ENCODE measurements at places on chromosomes 13 and 19.

DNA sequence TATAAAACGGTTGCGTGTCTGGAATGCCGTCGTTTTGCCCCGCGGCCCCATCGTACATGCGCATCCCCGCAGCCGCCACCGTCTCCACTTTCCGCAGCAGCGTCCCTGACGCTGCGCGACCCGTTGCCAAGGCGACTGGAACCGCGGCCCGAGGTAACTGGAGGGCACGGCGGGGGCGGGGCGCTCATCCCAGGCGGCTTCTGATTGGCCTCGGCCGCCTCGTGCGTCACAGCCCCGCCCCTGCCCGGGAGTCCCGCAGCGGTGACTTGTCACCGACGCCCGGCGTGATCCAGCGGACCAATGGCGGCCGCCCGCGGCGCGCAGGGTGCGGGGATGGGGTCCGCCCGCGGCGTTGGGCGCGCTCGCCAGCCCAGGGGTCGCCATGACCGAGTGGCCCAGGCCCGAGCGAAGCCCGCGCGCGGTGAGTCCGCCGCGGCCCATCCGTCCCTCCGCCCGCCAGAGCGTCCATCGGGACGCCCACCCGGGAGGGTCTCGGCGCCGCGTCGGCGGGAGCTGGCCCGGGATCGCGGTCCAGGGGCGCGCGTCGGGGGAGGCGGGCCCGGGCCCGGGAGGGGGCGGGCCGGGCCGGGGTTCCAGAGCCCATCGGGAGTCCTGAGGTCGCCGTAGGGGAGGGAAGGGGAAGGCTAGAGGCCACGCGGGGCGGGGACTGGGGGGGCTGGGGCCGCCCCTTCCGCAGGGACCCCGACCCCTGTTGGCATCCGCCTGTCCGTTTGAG, at the start of gene ZSCAN1:
Gene ZSCAN1, plus strand, starts transcription at position 285 of the 736 bp plus-strand sequence. CDS start 3,812 bp downstream, outside the sequence.
- peak; percentile 87 for DNase-seq

DNA sequence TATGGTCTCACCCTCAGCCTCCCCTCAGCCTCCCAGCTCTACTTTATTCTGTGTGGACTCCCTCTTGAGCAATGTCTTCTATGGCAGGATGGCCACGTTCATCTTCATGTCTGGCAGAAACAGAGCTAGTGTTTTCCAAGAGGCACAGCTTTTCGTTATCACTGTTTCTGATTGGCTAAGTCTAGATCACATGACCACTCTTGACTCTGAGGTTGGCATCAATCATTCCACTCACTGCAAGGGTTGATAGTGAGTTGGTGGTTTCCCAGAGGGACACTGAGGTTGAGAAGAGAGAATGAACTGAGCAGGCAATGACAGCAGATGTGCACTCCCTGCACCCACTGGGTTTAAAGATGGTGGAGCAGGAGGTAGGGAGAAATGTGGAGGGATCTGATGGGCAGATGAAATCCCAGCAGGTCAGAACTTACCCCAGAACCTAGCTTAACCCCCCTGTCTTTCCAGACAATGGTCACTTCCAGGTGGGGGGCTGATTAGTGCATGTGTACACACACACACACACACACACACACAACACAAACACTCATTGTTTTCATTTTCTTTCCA, 26.3 kb upstream of the UQCRFS1 start:
- no peak for DNase-seq

DNA sequence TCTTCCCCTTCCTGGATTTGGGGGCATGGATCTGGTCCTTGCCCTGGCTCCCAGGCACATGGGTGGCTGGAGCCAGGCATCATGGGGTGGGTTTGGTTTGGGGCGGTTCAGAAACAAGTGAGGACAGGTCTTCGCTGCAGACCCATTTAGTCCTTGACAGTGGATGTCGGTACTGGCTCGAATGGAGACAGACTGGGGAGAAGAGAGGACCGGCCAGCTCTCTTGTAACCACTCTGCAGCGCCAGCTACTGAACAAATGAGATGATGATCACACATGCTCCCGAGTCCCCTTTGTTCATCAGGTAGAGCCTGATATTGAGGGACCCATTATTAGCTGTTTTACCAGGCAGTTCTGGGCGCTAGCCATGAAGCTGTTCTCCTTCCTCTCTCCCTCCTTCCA, 64.5 kb downstream of the CHST8 start:
- no peak for DNase-seq

GRCh38 chr19:1650650-1651567, 1.5 kb downstream of the TCF3 start:
- DNase-seq = no peak

- no peak for DNase-seq
Measured at GRCh38 chr13:91200486-91200885, 147.0 kb upstream of the MIR17HG start.

DNA sequence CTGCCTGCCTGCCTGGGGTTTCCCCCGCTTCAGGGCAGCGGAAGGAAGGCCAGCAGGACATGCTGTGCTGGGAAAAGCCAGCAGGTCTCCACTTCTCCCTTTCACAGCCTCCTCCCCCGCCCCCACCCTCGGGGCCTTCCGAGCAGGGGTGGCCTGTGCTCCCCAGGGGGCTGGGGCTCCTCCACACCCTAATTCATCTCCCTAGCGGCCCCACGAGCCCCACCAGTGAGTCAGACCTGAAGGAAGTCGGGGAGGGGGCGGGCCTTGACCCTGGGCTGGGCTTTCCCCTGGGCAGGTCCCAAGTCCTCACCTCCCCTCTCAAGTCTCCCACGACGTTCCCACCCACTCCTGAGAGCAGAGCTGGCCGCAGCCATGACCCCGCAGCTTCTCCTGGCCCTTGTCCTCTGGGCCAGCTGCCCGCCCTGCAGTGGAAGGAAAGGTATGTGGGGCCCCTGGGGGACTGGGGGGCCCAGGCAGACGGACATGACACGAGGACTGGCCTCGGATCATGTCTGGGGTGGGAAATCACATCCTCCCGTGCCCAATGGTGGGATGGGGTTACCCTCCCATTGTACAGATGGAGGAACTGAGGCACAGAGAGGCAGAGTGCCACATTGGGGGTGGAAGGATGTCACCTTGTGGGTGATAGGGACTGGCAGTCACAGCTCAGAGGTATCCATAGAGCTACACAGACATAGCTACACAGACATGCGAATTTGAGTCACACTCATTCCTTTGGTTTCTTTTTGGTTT, at the start of gene EBI3:
Gene EBI3, plus strand, starts transcription at position 345 of the 753 bp plus-strand sequence. Its CDS starts 28 bp downstream, at position 373.
- no peak for DNase-seq

DNA sequence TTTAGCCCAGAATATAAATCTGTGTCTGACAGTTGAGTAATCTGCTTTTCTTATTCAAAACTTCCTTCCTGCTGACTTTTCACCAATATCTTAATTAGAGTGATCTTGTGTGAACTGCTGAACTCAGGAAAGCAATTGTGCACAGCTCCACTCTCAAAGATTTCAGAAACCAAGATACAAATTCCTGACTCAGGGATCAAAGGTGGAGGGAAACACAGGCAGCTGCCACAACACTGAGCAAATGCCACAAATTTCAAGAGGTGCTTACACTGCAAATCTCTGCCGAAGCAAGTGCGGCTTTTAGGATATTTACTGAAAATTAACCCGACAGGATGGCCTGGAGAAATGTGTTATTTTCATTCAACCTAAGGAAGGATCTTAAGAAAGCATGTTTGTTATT, 111.4 kb downstream of the STOML3 start:
- DNase-seq = no peak

DNA sequence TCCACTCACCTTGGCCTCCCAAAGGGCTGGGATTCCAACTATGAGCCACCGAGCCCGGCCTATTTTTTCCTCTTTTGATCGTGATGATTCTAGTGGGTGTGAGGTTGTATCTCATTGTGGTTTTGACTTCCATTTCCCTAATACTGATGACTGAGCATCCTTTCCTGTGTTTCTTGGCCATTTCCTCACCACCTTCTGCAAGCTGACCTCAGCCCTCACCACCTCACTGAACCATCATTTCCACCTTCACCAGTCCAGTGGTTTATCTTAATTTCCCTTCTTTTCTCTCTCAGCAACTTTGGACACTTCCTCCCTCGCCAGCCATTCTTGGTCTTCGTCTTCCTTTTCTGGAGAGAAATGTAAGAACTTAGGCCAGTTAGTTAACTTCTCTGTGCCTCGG, 13.0 kb upstream of the BICRA start:
- no peak for DNase-seq

- DNase-seq = no peak
Measured at GRCh38 chr13:76455960-76456359, 430.2 kb downstream of the KCTD12 start.

GRCh38 chr13:112107289-112107688, 40.3 kb downstream of the SOX1 start:
- no peak for DNase-seq

DNA sequence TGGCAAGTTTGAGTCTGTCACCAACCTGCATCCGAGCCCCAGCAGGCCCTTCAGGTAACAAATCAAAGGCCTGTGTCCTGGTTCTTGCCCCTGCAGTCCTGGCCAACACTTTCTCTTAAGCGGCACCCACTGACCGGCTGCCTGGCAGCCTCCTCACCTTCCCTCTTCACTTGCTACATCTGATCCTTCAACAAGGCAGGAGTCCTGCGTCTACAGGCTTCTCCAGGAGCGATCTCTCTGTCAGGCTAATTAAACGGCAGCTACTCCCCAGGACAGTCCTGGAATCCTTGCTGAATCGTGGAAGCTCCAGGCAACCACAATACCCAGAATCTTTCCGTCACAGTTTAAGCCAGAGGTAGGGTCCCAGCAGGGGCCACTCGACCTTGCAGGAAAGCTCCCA, 41.1 kb upstream of the GAS6 start:
- DNase-seq = peak; percentile 32

- no peak for DNase-seq
Measured at GRCh38 chr19:55461974-55462626, 658 bp upstream of the ISOC2 start.

DNA sequence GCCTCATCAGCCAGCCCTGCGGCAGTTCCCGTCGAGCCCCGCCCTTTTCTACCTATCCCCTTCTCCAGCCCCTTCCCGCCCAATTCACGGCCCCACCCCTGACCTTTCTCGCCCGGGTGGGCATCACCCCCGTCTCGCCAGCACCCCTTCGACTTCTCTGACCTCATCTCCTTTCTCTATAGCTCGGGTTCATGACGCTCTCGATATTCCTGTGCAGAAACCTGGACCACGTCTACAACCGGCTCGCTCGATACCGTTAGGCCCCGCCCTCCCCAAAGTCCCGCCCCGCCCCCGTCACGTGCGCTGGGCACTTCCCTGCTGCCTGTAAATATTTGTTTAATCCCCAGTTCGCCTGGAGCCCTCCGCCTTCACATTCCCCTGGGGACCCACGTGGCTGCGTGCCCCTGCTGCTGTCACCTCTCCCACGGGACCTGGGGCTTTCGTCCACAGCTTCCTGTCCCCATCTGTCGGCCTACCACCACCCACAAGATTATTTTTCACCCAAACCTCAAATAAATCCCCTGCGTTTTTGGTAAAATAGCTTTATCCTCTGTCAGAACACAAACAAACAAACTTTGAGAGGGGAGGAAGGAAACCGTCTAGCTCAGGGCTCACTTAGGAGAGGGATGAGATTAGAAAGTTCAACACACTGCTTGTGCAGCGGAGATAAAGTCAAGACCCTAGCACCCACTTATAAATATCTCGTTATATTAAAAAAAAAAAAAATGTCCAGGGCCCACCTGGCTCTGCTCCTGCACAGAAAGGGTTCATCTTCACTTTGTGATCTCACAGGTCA, 5.1 kb downstream of the CD37 start:
- no peak for DNase-seq

DNA sequence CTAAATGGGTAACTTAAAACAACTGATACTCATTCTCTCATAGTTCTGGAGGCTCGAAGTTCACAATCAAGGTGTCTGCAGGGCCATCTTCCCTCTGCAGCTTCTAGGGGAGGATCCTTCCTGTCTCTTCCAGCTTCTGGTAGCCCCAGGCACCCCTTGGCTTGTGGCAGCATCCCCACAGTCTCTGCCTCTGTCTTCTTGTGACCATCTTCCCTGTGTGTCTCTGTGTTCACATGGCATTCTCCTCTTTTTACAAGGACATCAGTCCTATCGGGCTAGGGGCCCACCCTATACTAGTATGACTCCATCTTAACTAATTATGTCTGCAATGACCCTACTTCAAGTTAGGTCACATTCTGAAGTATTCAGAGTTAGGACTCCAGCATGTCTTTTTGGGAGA, 73.5 kb downstream of the ANKRD10 start:
- DNase-seq = no peak

- no peak for DNase-seq
Measured at GRCh38 chr19:39422020-39422419, 9.6 kb downstream of the PLEKHG2 start.

GRCh38 chr13:78971355-78972025, 312.5 kb upstream of the OBI1 start:
- DNase-seq = no peak

DNA sequence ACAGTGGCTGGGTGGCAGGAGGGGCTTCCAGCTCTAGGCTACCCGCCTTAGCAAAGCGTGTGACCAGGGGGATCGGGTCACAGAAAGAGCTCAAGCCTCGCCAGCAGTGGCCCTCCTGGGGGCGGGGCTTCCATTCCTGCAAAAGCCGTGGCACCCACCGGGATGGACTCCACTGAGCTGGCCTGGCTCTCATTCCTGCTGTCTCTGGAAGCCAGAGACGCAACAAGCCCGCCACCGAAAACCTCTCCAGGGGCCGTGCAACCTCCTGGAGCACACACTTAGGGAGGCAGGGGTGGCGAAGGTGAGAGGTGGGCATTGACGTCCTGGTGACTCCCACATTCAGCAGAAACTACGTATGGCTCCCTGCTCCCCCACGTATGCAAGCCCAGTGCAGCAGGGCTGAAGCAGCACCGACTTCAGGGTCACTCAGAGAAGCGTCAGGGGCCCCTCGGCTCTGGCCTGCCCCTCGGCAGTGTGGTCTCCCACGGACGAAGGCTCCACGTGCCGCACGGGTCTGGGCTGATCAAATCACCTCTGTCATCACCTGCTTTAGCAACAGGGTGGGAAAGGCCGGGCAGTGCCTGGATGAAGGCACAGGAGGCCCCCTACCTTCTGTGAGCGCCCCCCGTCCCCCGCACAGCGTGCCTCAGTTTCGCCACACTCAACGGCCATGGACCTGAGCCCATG, 3.1 kb downstream of the C19orf25 start:
- no peak for DNase-seq

- no peak for DNase-seq
Measured at GRCh38 chr13:83839146-83839545, 43.1 kb downstream of the SLITRK1 start.

GRCh38 chr19:30997222-30997621, 352.0 kb downstream of the TSHZ3 start:
- no peak for DNase-seq

DNA sequence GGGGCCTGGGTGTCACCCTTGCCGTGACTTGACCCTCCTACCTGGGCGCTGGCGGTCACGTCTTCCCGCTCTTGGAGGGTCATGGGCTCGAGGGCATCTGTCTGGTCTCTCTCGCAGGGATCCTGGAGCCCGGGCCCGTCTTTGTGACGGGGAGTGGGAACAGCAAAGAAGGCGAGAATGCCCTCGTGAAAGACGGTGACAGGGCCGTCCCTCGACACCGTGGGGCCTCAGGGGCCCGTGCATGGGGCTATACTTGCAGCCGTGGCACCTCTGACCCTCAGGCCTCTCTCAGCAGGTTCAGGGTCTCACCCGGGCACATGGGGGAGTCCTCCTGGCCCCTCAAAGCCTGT, 20.9 kb upstream of the MATK start:
- DNase-seq = no peak

- DNase-seq = peak; percentile 71
Measured at GRCh38 chr19:55640043-55640576, 692 bp upstream of the ZNF580 start.
